ENCODE measurements at places on chromosomes 1 and 21.

DNA sequence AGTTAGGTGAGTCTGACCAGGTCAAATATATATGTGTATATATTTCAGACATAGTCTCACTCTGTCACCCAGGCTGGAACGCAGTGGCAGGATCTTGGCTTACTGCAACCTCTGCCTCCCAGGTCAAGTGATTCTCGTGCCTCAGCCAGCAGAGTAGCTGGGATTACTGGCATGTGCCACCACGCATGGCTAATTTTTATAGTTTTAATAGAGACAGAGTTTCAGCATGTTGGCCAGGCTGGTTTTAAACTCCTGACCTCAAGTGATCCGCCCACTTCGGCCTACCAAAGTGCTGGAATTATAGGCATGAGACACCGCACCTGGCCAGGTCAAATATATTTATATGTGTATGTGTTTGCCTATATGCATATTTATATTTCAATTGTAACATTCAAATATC lies 581.5 kb upstream of the B3GALT2 start:
- no peak for DNase-seq

- no peak for DNase-seq
Observed at GRCh38 chr1:51600529-51600928, 16.4 kb upstream of the OSBPL9 start.

DNA sequence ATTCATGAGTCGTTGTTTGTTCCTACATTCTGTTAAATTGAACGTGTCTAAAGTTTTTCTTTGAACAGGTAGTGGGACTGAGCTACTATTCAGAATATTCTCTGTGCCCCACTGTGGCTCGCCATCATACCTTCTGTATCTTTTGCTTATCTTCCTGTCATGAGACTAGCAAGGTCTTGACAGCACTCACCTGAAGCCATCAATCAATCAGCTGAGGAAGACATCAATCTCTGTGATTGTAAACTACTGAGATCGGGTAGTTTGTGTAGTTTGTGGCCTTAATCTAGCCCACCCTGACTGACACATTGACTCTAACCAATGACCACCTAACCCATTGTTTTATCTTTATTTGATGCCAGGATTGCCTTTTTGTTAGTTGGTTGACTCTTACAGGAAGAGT lies 17.7 kb upstream of the RUNX1 start:
- no peak for DNase-seq

DNA sequence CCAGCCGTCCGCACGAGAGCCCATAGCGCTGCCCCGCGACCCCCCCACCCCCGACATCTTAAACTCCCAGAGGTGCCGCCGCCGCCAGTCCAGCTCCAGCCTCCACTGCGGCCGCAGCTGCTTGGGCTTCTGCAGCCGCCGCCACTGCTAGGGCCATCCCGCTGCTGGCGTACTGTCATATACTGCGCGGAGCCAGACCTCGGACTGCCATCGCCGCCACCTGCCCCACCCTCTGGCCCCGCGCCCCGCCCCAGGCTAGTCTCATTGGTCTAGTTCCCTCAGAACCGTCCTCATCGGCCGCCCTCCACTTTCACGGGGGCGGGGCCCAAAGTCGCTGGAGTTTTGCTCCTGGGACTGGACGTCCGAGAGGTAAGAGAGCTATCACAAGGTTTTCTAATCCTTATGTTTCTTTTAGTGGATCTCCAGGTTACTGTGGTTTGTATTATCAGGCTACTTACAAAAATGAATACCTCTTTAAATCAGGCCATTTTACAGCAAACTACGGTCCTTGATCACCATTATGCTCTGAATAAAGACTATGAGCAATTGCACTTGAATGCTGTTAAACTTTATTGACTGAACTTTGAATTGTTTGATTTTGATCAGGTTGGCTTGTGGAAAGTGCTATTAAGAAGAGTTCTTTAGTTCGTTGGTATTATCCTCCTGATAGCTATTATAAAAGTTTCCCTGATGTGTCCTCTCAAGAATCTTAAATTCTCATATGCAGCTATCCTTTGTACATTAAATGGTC lies 2.8 kb upstream of the CD1D start:
- DNase-seq, result no peak

GRCh38 chr21:44594406-44594916 lies 2.2 kb upstream of the KRTAP10-6 start:
- no peak for DNase-seq

DNA sequence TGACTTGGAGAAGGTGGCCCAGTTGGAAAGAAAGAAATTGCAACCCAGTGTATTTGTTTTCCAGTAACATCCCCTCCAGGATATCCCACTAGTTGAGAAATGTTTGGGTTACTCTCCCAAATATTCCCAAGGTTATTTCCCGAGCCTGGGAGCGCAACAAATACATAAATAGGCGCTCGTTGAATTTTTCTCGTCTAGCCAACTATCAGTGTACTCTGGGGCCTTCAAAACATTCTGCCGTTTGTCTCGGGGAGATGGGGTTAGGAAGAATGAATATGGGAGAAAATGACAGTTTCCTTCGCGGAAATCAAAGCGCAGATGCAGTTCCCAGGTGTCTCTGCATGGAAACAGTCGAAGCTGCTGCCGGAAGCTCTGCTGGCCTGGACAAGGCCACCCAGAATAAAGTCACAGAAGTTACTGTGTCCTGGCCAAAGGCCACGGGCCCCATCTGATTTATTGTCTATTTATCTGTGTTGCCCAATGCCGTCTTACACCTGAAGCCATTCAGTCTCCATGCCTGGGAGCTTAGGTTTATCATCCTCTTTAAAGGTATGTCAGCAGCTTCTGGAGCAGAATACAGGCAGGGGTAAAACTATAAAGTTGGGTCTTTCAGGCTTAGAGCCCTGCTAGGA lies 1.0 kb downstream of the C1orf115 start:
- DNase-seq, result no peak

DNA sequence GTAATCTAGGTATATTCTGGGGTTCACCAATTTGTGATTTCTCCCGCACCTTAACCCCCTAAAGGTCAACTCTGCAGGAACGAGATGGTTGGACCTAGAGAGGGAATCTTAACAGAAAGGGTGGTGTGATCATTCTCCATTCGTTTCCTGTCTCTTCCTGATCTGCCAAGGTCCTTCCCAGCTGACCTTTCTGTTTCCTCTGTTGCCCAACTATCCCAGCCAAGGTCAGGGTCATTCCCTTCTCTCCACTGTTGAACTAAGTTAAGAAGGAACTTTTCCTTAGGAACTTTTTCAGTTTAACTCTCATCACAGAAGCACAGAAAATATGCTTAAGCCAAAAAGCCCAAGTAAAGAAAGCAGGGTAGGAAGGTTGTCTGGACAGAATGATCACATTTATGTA lies 49.3 kb downstream of the KAZN start:
- no peak for DNase-seq

DNA sequence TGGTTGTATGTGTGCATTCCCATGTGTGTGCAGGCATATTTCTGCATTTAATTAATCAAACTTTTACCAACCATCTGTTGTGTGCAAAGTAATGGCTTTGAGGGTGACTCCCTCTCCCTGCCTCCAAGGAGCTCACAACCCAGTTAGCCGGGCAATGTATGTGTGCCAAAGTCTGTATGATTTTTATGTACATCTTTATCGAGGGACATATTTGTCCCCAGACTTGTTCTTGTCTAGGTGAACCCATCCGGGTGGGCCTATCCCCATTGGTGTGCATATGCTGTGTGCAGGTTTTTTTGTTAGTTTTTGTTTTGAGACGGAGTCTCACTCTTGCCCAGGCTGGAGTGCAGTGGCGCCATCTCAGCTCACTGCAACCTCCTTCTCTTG lies 1.8 kb downstream of the SYTL1 start:
- no peak for DNase-seq

DNA sequence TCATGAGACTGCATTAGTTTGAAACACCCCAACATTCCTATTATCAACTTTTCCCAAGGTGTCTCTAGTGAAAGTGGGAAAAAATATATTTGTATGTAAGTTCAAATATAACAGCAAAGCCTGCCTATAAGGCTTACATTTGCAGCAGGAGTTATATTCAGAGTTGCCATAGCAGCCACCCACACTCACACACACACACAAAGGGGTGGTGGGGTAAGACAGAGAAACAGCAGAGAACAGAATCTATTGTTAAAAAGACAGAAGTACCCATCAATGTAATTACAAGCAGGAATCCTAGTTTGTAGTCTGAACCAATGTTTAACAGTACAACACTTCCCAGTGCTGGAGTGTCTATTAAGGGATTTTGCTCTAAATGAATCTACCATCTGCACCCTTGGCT lies 55.0 kb downstream of the PLPPR5 start:
- no peak for DNase-seq

DNA sequence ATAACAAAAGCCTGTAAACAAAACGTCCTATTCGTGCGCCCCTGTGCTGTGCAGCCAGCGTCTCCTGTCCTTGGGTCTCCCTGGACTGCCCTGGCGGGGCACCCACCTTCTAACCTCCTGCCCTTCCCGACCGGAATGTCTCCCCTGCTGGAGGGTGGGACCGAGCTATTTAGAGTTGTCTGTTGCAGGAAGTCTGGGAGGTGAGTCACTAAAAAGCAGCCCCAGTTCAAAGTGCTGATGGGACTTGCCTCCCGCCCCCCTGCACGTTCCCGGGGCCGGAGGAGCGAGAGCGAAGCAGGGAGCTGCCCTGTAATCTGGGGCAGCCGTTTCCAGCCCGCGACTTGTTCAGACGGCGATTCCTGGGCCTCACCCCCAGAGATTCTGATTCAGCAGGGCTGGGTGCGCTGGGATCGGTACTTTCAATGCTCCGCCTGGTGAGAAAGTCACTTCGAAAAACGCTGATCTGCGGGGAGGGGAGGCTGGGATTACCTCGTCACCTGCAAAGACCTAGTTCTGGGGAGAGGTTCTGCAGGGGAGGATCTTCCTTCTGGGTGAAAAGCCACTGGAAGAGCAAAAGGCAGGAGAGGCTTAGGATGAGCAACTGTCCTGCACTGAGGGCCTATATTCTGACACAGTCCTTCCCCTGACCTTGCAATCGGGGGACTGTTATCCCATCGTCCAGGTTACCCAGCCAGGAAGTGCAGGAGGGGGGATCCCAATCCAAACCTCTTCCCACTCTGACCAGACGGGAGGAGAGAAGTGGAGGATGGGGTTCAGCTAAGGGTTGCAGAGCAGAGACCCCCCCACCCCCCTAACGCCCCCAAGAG lies 1.2 kb upstream of the DHRS3 start:
- peak; percentile 15 for DNase-seq

DNA sequence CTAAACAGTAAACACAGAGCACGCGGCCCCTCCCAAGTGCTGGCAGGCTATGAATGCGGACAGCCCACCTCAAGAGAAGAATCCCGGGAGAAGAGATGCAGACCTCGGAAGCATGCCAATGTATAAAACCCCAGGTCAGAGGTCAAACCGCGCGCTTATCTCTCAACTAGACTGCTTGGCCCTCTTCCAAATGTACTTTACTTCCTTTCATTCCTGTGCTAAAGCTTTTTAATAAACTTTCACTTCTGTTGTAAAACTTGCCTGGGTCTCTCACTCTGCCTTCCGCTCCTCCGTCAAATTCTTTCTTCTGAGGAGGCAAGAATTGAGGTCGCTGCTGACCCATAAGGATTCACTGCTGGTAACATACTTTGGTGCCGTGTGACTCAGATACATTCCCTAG lies 216.0 kb downstream of the S1PR1 start:
- DNase-seq, result no peak

GRCh38 chr1:6259491-6260362 lies 1.2 kb downstream of the GPR153 start:
- DNase-seq, result peak; percentile 54

DNA sequence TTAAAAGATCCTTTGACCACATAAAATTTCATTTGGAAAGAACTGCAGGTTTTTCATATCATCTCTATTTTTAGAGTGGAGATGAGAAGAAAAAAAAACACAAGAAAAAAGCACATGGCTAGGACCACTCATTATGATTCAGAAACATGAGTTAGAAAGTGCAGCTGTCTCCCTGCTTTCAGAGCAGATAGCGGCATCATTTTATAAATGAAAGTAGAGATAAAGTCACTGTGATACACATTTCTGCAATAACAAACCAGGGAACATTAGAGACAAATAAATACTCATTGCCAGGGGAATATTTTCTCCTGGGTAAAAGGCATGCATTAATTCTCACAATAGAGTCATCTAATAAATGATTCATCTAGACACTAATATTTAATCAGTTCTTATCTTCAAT lies 87.5 kb upstream of the PLPPR4 start:
- no peak for DNase-seq

DNA sequence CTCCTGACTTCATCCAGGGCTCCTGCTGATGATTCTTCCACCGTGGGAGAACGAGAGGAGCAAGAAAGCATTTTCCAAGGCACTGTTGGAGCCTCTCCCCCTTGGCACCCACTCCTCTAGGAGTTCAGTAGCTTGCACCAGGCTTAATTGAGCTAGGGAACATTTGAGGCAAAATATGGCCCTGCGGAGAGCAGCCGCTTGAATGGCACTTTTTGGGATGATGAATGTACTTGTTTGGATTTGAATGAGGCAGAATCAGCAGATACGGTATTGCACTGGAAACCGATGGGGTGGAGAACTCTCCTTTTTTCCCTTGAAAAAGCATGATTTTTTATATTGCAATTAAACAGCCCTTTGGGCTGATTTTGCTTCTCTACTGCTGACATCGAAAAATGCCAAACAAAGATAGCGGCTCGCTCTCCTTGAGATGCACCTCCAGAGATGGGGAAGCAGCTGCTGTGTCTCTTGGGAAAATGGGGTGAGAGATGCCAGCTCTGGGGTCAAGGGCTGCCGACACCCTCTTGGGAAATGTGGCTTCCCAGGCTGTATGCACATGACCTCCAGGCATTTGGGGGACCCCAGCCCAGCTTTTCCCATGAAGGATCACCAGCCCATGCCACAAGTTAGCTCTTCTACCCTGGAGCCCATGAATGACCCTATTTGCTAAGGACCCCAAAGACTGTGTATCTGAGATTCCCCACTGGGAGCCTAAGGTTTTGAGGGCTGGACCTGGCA lies 55.4 kb upstream of the LRP8 start:
- no peak for DNase-seq

DNA sequence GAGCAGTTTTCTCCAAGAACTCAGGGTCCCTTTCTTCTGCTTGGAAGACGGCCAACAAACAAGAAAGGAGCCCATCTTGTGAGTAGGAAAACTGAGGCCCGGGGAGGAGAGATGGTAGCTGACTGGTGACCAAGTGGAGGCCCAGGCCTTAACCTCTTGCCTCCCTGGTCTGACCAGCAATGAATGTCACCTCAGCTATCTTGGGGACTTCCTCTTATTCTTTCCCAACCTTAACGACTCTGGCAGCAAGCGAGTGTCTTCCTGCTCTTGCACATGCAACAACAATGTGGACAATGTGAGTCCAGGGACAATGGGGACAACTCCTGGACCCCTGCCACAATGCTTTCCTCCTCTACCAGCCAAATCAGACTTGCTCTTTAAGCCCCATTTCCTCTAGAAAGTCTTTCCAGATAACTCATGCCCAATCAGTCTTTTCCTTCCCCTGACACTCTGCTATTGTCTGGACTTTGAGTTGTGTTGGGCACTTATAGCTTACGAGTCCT lies 12.6 kb downstream of the HSPG2 start:
- no peak for DNase-seq
